ENCODE measurements at places on chromosomes 2 and 18.

- DNase-seq = no peak
Observed at GRCh38 chr2:191178806-191179514, 28.2 kb upstream of the STAT4 start.

GRCh38 chr2:8538531-8538930 lies 143.3 kb upstream of the ID2 start:
- no peak for DNase-seq

DNA sequence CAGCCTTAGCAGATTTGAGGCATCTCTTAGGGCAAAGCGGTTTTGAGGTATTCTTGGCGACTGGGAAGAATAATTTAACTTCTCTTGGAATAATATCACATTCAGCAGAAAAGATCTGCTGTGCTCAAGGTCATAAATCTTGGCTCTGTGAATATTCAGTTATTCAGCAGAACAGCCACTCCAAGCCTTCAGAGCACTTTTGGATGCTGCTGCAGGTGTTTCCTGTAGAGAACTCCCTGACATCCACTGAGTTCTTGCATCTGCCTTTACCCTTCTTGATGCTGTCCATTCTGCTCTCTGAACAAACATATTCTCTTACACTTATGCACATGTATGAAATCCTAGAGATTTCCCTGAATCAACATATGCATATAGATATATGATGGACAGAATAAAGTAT lies 390.3 kb downstream of the NRXN1 start:
- no peak for DNase-seq

DNA sequence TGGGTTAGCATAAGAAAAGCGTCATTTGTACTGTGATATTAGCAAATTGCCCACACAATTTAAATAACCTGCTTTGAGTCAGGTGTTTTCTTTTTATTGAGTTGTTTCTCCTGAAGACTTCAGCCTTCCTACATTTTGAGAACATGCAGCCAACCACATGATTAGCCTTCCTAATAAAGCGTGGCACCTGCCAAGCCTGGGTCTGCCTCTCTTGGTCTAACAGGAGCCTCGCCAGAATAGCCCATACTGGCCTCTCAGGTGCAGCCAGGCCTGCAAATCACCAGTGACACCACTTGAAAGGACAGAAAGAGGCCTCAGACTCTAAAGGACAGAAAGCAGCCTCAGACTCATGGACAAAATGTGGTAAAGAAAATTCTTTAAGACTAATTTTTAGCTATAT lies 653.8 kb downstream of the BCL11A start:
- no peak for DNase-seq

DNA sequence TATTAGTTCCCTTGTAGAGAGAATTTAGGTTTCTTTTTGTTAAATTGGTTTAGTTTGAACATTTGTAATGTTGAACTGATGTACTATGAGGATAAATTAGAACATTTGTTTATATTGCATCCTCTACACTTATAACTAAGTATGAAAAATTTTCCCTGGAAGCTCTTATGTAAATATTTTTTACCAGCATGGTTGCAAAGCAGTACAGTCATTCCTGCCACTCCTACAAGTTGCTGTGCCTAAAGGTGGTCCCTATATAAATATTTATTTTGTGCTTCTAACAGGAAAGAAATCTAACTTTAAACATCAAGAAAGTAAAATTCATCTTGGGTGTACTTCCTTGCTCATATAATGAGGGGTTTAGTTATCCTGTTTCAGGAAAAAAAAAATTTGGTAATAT lies 14.2 kb downstream of the TWSG1 start:
- no peak for DNase-seq

DNA sequence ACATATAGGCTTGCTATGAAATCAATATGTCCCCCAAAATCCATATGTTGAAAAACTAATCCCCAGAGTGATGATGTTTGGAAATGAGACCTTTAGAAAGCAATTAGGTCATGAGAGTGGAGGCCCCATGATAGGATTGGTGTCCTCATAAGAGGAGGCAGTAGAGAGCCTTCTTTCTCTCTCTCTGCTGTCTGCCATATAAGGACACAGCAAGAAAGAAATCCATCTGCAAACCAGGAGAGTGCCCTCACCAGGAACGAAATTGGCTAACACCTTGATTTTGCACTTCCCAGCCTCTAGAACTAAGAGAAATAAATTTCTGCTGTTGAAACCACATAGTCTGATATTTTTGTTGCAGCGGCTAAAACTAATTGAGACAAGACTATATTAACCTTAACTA lies 89.5 kb downstream of the NBAS start:
- no peak for DNase-seq

- DNase-seq = no peak
Observed at GRCh38 chr18:9861157-9861556, 24.6 kb upstream of the TXNDC2 start.

GRCh38 chr18:64017870-64018269 lies 48.0 kb downstream of the SERPINB8 start:
- DNase-seq = no peak

DNA sequence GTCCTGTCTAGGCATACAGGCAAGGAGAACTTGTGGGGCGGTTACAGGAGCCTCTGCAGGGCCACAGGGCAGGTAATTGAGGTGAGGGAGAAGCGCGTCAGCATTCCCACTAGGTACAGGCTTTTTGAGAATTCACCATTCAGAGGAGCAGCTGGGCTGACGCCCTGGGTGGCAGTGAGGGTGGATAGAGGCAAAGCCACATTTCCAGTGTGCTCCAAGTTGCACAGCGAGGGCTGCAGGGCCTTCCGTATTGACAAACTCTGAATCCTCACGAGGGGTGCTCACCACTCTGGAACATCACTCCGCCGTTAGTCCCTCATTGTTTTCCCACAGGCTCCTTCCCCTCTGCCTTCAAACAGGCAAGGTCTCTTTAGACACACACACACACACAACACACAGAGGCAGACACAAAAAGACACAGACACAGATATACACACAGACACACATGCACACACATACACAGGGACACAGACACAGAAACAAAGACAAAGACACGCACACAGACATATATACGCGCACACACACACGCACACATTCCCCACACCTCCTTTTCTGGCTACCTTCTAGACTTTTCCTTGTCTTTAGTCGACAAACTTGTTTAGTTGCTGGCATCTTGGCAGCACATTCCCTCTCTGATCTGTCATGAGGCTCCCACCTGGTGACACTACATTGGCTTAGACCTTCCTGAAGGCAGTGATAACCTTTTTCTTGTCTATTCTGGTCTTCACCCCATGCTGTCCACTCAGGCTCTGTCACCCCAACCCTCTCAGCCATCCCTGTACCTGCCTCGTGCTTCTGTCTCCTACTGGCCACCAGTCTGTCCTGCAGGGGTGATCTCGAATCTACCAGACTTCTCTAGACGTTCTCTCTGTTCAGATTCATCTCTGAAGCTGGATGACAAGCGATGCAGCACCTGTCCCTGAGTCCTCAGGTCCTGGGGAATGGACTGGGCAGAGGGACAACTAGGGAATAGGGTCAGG lies 136.8 kb downstream of the ALPK2 start:
- no peak for DNase-seq

- DNase-seq = no peak
Observed at GRCh38 chr2:222912117-222912516, 51.3 kb downstream of the ACSL3 start.

DNA sequence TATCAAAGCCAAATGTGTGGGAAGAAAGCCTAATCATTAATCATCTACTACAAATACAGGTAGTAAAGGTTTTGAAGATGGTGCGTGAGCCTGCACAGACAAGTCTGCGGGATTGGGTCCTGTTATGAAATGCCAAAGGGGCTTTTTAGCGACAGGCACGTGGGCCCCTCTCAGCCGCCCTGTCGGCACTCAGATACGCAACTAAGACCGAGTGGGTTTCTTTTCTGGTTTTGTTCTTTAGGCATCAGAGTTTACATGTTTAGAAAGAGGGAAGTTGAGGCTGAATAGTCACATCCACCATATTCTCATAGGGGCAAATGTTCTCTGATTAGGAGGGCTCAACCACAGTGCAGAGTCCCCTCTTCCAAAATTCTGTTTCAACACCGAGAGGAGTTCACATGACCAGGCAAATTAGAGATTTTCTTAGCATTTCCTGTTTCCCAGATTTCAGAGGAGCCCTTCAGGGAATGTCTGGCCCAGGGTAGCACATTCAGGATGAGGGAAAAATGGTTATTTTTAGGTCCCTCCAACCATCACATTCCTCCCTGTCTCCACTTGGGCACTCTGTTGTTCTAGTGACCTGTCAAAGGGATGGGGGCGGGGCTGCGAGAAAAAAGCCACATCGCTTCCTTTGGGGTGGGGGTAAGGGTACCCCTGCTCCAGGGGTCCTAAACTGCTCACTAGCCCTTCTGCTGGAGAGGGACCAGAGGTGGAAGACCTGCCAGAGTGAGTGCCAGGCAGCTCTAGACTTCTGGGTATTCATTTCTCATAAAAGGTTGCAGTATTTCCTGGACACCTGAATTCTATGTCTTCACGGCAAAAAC lies 159.2 kb downstream of the BCL2 start:
- peak; percentile 35 for DNase-seq

DNA sequence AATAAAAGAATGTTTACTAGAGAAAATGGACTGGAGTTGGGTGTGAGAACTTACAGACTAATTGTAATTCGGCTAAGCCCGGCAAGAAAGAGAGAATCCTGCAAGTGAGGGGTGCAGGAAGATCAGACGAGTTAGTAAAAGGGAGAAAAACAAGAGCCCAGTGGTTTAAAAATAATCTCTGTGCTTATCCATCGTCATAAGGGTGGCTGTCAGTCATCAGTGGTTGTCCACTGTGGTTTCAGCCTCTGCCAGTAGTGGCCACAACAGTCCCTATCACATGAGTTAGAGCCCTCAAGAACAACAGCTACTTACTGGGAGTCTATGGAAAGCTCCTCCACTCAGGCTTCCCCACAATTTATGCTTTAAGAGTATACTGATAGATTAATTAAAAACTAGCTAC lies 239.8 kb downstream of the SETBP1 start:
- no peak for DNase-seq

DNA sequence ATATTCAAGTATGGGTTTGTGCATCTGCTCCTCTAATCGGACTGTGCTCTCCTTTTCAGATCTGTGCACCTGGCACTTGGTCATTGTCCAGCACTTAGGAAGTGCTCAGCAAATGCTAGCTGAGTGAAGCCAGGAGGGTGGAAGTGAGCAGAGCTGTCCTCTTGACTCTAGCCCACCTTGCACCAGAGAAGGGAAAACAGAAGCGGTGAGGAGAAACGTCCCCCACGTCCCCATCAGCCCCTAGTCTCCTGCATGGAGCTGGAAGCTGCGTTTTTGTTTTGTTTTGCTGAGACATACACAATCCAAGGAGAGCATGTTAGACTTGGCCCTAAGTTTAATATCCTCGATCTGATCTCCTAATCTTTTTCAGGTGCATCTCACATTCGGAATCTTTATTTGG lies 73.6 kb downstream of the EN1 start:
- DNase-seq = no peak

GRCh38 chr2:199228887-199229819 lies 228.6 kb downstream of the SATB2 start:
- no peak for DNase-seq

- no peak for DNase-seq
Observed at GRCh38 chr2:105296017-105296611, 33.4 kb downstream of the TGFBRAP1 start.

- no peak for DNase-seq
Observed at GRCh38 chr2:176614930-176615329, 345.7 kb downstream of the MTX2 start.

- DNase-seq = no peak
Observed at GRCh38 chr2:38632980-38633379, 30.3 kb upstream of the HNRNPLL start.

DNA sequence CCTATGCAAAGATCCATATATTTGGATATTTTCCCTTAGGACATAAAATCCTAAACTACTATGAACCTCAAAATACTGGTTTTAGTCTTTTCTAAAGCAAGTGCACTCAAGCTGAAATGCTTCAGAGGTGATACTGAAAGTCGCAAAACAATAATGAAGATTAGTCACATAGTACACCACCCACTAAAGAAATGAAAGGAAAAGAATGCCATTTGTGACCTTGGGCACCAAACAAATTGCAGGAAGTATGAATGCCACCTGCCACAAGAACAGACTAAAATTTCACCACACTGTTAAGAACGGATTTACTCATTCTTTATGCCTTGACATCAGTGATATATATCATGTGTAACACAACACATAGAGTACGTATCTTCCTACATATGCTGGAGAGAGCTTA lies 161.5 kb downstream of the ZNF521 start:
- DNase-seq = no peak

DNA sequence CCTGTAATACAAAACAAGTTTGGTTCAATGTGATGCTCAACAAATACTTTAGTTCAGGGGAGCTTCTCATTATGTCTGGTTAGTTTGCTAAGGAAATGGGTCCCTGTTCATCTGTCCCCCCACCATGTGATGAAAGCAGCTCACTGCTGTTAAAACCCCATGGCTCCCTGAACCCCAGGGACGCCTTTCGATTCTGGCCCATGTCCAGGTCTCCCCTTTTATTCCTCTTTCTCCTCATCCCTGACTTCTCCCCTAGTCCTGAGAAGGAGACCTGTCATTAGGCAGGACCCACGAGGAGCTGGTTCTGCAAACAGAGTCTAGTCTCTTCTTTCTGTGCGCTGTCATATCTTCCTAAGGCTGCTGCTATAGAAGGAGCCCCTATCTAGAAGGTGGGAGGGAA lies 213.3 kb upstream of the OSR1 start:
- no peak for DNase-seq

GRCh38 chr2:54907663-54908062 lies 142.6 kb downstream of the RTN4 start:
- no peak for DNase-seq

DNA sequence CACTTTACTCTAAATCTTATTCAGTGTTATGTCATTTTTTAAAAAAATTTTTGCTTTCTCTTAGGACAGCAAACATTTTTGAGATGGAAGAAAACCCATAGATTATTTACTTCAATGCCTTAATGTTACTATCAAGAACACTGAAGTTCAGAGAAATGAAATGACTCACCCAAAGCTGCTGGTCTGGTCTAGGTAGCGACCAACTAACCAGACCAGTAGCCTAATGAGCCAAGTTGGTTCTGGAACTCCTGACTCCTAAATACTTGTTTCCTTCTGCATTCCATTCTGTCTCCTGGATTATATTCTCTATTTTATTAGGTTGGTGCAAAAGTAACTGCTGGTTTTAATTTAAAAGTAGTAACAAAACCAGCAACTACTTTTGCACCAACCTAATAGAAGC lies 35.4 kb downstream of the SLC8A1 start:
- DNase-seq = no peak

DNA sequence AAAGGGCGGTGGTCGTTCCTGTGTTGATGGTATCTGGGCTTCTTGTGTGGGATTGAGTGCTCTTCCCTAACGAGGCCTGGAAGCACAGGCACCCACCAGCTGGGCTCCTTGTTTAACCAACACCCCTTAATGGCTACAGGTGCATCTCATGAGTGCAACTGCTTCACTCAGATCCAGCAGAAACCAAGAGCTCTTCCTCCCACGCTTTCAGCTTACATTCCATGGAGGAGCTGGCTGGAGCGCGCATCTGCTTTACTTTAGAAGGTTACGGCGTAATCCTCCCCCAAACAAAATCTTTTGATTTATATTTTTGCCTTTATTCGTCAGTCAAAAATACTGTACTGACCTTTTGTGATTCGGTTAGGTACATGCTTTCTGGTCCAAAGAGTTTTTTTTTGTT lies 174.7 kb downstream of the LTBP1 start:
- DNase-seq = no peak
